ENCODE measurements at places on chromosomes 6 and 20.

GRCh38 chr20:14375416-14375985 lies 38.1 kb upstream of the FLRT3 start:
- no peak for DNase-seq

GRCh38 chr6:3085074-3085473 lies 16.8 kb downstream of the RIPK1 start:
- DNase-seq, result no peak

GRCh38 chr6:89298680-89299465 lies 16.2 kb downstream of the GABRR2 start:
- DNase-seq, result peak; percentile 61

DNA sequence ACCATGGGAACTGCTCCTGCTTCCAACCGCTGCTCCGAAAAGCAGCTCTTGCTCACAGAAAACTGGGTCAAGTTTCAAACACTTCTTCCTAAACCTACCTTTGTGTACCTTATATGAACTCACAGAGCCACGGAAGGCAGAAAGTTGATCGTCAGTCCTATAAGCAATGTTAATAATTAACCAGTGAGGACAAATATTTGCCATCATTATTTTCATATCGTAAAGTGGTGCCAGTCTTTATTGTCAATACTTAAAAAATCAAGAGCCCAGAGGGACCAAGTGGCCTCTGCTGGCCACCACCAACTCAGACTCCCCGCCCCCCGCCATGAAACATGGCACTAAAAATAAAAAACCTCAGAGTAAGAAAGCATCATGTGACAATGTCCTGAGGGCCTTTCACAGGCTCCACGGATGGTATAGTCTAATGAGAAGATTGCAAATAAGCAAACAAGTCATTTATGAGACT lies 9.1 kb upstream of the PBOV1 start:
- no peak for DNase-seq

GRCh38 chr6:49980898-49981297 lies 11.5 kb upstream of the DEFB113 start:
- no peak for DNase-seq

- DNase-seq, result no peak
Measured at GRCh38 chr6:1435806-1436205, 46.4 kb downstream of the FOXF2 start.

GRCh38 chr6:107629548-107630129 lies 139.7 kb downstream of the SOBP start:
- no peak for DNase-seq

DNA sequence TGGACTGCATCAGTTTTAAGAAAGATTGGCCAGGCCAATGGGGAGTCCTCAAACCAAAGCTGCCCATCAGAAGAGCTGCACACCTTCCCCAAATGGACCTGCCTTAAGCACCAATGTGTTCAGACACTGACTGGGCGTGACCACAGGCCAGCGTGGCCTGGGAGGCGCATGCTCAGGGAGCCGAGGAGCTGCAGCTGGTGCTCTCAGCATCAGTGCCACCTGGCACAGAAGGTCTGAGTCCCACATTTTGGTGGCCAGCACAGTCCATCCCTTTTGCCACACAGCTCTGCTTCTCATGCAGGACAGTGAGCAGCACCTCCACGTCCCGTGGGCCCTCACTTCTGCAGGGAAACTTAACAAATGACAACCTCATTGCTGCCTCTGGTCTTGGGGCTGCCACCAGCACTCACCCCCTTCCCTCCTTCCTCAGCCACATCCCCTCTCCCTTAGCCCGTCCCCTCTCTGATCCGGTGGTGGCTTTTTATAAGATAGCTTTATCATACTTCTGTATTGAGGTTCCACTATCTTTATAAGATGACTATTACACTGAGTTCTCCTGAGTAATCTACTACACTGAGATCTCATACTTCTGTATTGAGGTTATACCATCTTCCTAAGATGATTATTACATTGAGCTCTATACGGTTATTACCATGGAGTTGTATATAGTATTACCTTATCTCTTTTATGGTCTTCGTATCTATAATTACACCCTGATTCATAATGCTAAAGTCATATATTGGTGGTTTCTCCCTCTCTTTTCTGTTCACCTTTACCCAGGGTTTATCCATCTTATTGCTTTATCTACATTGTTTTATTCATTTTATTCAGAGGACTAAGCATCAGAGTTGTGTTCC lies 109.1 kb downstream of the TOX2 start:
- no peak for DNase-seq

- DNase-seq, result no peak
Measured at GRCh38 chr6:14353281-14353680, 235.7 kb downstream of the CD83 start.

- no peak for DNase-seq
Measured at GRCh38 chr6:138293428-138294395, 75.4 kb upstream of the PBOV1 start.

GRCh38 chr20:63529861-63530787 lies 7.1 kb downstream of the PTK6 start:
- no peak for DNase-seq

- DNase-seq, result no peak
Measured at GRCh38 chr6:13952101-13952500, 27.3 kb downstream of the RNF182 start.

GRCh38 chr6:159720708-159721107 lies 6.6 kb upstream of the WTAP start:
- peak; percentile 79 for DNase-seq

DNA sequence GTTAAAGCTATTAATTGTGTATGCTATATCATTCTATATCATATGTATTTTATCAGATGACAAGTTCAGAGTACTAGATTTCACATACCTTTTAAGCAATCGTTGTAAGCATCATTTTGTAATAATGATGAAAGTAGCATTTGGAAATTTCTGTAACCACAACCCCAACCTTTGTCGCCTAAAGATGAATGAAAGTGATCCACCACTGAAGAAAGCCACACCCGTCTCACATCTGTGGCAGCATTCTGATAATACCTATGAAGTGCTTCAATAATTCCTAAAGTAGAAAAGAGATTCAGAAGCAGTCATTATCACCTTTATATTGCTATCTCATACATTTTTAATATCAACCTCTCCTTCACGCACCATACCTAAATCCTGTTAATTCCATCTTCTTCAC lies 16.6 kb downstream of the ZUP1 start:
- no peak for DNase-seq

DNA sequence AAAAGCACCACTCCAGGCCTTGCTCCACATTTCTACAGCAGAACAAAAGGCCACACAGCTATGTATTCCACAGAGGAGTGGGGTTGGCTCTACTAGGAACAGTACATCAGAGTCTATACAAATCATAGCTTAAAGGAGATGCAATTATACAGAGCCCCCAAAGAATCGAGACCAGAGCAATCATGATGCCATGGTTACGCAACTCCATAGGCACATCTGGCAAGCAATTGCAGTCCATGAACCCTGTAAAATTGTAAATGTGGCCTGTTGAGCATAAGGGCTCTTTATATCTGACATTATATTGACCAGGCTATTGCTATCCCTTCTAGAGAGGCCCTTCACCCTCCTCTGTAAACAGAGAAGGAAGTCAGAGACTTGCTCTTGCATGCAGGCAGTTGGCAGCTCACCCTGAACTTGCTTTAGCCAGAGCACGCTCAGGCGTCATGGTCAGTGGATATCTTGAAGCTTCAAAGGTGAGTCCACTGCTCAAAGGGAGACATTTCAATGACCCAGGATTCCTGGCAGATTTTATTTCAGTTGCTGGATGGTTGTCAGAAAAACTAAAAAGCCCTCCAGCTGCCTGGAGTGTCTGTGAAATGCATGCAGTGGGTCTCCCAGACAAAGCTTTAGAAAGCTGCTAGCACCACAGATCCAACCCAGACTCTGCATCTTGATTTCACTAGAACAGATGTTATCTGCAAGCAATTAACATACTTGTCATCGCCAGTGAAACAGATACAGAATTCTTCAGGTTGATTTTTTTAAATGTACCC lies 357.2 kb downstream of the CENPW start:
- DNase-seq, result no peak

- no peak for DNase-seq
Measured at GRCh38 chr6:160300076-160300695, 41.6 kb upstream of the SLC22A2 start.

DNA sequence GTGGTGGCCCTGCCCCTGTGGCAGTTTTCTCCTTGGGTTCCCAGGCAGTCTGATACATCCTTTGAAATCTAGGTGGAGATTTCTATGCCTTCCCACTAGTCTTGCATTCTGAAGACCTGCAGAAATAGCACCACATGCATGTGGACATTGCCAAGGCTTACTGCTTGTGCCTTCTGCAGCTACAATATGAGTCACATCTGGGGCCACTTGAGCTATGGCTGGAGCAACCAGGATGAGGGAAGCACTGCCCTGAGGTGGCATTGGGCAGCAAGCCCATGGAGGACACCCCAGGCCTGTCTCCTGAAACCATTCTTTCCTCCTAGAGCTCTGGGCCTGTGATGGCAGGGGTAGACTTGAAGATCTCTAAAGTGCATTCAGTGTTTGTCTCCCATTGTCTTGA lies 15.7 kb upstream of the HLA-DQB2 start:
- DNase-seq, result no peak

DNA sequence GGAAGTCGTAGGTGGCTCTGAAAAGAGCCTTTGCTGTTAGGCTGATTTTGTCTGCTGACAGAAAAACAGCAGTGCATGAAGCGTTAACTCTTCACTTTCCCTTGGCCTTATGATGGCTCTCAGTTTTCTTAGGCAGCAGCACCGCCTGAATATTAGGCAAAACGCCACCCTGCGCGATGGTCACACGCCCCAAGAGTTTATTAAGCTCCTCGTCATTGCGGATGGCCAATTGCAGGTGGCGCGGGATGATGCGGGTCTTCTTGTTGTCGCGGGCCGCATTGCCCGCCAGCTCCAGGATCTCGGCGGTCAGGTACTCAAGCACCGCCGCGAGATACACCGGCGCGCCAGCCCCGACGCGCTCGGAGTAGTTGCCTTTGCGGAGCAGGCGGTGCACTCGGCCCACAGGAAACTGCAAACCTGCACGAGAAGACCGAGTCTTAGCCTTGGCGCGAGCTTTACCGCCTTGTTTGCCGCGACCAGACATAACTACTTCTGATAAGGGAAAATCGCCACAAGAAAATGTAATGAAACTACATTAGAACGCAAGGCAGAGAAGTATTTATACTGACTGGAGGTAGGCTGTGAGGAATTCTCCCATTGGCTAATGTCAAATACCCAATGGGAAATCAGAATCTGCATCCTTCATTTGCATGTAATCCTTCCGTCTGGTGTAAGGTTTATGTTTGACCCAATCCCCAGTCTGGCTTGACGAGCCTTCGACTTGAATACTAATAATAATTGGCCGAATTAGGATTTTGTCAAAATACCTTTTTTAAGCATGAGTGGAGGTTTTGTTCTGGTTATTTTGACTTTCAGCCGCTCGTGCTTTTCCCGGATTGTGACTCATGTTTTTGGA lies 53.9 kb upstream of the HFE start:
- peak; percentile 92 for DNase-seq
